RPMI7951 (cell line): ENCODE measurements at places on chromosomes 13 and 19. TPM values are rescaled to one million over a fixed set of nuclear protein-coding genes. Genes with fewer than 3 reads are reported as not detected.
A peak's percentile ranks its signal among the peaks of the same experiment; 100 is the strongest.

GRCh38 chr13:95505986-95506385 is 46.5 kb upstream of the CLDN10 start:
- no peak for DNase-seq

GRCh38 chr13:97967948-97968347 is 14.5 kb downstream of the IPO5 start:
- no peak for DNase-seq

- DNase-seq, result peak; percentile 31
Observed at GRCh38 chr13:42847891-42848663, 66.7 kb downstream of the FAM216B start.

DNA sequence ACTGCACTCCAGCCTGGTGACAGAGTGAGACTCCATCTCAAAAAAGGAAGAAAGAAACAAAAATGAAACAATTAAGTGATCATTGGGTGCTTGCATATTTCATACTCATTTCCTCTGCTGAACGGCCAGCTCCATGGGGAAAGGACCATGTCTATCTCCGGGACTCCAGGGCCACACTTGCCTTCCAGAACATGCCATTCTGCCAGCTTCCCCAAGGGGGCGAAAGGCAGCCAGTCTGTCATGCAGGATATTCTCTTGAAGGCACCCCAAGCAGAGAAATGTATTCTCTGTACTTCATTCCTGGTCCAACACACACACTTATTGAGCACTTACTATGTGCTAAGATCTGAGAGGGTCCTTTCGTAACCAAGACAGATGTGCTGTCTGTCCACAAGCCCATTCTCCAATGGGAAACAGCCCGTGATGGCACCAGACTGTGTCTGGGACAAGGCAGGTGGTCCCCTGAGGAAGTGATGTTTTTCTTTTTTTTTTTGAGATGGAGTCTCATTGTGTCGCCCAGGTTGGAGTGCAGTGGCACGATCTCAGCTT is 10.2 kb upstream of the CARM1 start:
- peak; percentile 35 for DNase-seq

DNA sequence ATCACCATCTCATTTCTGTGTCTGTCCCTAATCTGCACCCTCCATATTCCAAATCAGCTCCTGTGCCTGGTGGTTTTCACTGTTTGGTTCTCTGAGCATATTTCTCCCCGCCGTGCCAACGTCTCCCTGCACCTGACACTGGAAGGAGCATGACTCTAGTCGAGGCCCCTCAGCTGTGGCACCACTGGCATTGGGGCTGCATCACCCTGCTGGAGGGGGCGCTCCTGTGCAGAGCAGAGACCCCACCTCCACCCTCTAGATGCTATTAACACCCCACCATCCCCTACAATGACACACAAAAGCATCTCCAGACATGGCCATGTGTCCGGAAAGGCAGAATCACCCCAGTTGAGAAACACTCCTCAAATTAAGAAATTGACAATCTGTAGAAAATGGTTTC is 20.8 kb downstream of the ZSCAN5C start:
- DNase-seq, result no peak

DNA sequence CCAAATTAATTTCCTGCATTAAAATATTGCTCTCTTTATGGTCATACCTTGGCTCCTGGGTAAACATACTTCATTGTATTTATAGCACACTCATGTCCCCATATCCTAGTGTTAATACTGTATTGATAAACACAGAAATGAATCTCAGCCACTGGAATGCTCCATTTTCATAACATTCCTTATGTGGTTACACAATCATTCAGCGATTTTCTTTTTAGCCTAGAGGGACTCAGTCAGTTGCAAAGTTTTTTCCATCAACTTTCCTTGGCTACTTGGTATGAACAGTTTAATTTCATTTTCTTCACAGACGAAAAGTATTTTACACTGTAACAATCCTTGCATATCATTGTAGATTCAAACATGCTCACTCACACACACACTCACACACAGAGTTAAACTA is 471.5 kb downstream of the FGF14 start:
- DNase-seq, result no peak

OR10H5 gene
- total RNA-seq, result not detected in 2 replicates

- peak; percentile 88 for DNase-seq
Observed at GRCh38 chr19:45154064-45154827, 6.5 kb downstream of the NKPD1 start.

GRCh38 chr19:29439688-29440550 is 85.9 kb upstream of the VSTM2B start:
- DNase-seq, result no peak

TJP3 gene
- not detected in 2 replicates for total RNA-seq

CD70 gene
- total RNA-seq, result 0.39 and 1.2 TPM in 2 replicates

DNA sequence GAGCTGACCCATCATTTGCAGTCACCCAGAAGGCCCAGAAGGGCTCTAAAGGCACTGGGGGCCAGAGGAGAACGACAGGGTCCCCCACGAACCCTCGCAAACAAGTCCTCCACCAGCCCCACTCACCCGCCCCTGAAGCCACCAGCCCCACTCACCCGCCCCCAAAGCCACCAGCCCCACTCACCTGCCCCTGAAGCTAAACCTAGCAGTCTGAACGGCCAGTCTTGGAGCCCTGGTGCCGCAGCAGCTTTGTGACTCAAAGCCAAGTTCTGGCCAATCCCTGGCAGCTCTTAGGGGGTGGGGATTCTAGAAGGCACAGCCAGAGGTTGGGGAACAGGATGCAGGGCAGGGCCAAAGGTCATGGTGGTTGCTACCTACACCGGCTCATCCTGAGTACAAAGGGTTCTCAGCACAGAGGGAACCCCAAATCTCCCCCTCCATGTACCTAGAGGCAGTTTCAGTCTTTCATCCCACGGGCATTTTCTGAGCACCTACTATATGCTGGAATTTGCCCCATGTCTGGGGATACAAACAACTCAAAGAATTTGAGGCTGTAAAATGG is at the start of gene IQCN:
IQCN (minus strand) TSS at position 234 of the 562 bp plus-strand sequence. CDS start 4,974 bp downstream, outside the sequence.
- peak; percentile 72 for DNase-seq
